ENCODE measurements at places on chromosomes 4 and X.

DNA sequence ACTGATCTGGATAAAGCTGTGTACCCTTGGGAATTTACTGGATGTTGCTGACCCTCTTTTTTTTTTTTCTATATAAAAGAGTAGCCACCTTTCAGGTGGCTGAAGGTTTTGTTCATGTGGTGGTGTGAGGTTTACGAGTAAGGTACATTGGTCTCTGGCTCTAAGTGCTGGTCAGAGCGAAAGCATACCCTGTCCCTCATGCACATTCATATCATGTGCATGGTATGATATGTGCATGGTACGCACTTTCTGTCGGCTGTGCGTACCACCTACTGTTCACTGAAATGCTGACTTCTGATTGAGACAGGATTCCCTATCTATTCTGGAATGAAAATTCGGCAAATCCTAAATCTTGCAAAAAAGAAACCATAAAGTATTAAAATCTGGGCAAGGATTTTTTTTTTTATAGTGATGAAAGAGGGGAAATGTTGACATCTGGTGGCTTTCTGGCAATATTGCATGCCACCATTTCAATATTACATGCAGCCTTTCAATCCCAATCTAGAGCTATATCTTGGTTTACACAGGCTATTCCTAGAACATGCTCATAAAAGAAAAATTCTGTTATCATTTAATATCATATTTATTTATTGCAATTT is 32.8 kb downstream of the FAM149A start:
- DNase-seq = no peak

DNA sequence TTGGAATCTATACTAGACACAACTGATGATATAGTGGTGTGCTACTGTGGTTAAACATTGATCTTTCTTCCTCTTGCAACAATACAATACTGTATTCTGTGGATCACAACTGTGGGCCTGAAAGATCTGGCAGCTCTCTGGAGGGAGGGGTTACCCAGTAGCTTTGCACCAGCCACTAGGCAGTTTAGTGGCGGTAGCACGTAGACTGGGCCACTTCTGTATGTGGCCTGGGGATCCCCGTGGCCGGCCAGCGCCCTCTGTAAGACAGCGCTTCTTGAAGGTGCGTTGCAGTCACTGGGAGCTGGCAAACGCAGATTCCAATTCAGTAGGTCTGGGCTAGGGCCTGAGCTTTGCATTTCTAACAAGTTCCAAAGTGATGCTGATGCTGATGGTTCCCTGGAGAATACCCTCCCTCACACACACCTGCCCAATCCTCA is 168.6 kb downstream of the MGST2 start:
- DNase-seq = no peak

DNA sequence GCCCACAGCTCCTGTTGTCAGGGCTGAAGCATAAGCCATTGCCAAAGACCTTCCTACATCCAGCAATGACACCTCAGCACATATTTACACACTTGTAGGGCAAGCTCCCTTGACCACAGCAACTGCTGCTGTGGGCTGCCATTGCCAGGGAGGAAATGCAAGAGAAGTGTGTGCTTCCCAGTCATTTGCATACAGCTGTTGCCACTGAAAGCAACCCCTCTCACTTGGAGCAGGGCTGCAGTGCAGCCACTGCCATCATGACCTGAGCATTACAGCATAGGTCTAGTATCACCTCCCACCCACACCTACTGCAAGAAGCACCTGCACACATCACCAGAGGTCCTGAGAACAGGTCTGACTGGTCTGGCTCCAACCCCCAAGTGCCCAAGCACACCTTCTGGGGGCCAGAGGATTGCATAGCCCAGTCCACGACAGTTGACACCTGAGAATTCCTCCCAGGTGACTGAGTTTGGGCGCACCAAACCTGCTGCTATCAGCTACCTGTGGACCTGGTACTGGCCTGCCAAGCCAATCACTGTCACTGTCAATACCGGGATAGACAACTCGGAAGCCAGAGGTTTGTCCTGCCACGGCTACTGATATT is 636.5 kb upstream of the SLIT2 start:
- no peak for DNase-seq

- DNase-seq = peak; percentile 33
Measured at GRCh38 chr4:168585168-168586091, 88.6 kb downstream of the PALLD start.

GRCh38 chrX:13103914-13104274 is 59.5 kb upstream of the FAM9C start:
- DNase-seq = no peak

DNA sequence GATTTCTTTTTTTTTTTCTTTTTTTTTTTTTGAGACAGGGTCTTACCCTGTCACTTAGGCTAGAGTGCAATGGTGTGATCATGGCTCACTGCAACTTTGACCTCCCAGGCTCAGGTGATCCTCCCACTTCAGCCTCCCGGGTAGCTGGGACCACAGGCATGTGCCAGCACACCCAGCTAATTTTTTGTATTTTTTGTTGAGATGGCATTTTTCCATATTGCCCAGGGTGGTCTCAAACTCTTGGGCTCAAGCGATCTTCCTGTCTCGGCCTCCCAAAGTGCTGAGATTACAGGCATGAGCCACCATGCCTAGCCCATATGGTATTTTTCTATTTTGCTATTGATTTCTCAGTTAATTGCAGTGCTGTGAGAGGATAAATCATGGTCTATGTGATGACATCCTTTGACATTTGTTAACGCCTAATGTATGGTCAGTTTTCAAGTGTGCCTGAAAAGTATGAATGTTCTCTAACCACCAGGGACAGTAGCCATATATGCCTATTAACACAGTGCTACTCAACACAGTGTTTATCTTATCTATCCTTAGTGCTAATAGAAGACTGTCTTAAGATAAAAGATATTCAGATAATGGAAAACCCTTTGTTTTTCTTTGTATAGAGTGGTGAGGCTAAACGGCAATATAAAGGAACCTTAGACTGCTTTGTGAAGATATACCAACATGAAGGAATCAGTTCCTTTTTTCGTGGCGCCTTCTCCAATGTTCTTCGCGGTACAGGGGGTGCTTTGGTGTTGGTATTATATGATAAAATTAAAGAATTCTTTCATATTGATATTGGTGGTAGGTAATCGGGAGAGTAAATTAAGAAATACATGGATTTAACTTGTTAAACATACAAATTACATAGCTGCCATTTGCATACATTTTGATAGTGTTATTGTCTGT is 9.1 kb upstream of the HSPA4L start:
- DNase-seq = no peak

DNA sequence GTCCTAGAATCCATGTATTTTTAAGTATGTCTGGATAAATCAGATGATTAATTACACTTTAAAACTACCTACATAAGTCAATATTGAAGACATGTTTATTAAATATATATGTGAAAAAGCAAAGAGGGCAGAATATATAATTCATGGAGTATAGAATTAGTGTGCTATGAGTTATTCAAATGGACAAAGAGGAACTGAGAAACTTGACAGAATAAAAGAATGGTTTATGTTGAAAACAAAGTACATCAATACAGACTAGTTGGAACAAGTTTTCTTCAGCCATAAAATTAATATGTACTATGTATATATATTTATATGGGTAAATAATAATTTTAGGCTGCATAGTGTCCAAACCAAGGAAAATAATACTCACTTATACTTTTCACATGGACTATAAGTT is 173.5 kb downstream of the NPFFR2 start:
- no peak for DNase-seq

DNA sequence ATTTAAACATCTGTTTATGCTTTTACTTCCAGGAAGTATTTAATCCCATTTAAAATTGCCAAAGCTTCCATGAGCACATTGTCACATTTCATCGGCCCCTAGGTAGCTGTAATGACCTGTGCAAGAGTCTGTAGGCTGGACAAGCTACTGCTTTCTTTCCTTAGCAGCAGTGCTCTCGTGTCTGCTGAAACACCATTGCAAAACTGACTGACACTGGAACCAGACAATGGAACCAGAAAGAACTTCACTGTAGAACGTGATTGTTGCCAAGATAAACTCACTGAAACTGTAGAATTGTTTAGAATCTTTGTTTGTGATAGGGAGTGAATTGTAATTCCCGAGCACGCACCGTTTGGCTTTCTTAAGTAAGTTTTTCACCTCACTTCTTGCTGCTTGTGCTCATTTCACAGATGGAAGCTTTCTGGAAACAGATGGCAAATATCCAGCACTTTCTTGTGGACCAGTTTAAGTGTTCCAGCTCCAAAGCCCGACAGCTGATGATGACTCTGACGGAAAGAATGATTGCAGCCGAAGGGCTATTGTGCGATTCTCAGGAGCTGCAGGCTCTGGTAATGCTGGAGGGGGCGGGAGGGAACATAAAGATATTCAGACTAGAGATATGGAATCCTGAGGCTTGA is 36.9 kb downstream of the EVC start:
- DNase-seq = no peak

GRCh38 chrX:9048801-9049200 is 14.9 kb upstream of the FAM9B start:
- DNase-seq = no peak

DNA sequence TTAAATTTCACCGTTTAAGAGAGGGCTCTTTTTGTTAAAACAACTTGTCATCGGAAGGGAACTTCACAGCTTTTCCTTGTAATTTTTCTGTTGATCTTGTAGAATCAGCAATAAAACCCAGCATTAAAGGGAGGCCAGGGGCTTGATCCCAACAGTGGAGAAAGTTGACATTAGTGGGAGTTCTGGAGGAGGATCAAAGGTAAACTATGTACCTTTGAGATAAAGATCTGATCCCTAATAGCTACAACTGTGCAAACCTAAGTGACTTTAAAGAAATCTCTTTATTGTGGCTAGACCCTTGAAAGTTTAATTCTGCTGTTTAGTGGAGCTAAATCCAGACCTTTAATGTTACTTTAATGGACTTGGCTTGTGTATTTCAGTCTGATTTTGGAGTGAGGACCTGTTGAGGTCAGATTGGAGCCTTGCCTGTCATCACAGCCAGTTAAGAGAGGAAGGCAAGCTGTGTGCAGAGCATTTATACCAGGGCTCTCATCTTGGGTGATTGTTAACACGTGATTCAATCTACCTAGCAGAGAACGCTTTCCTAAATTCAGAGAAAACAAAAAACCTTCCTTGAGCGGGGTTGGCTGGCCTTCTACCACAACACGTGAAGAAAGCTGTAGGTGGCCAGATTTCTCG is 1.7 kb downstream of the DOCK11 start:
- no peak for DNase-seq

- no peak for DNase-seq
Measured at GRCh38 chr4:151092488-151092887, 6.9 kb upstream of the RPS3A start.

DNA sequence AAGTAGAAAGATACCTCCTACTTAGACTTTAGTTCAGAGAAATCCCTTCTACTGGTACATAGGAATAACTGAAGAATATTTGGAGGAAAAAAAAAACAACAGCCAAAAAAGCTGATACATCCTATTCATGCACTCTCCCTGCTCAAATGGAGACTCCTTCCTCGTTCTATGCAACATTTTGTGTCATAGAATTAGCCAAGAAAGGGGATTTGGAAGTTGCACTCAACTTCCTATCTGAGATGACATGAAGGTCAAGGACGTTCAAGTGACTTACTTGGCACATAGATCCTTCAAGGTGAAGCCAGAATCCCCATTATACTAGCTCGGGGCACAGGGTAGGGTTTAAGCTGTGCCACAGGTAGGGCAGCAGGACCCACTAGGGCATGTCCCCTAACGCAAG is 56.2 kb upstream of the S100G start:
- no peak for DNase-seq

GRCh38 chrX:11269006-11269405 is 24.2 kb upstream of the AMELX start:
- no peak for DNase-seq

GRCh38 chr4:102500696-102501446 is at the start of gene NFKB1:
Gene NFKB1, plus strand, starts transcription at chr4:102501359. Its CDS starts 24,160 bp downstream, at chr4:102525519.
- peak; percentile 43 for DNase-seq

GRCh38 chr4:165874072-165874790 is 1.2 kb downstream of the TLL1 start:
- DNase-seq = no peak

GRCh38 chr4:7763788-7764187 is 175.9 kb downstream of the AFAP1 start:
- DNase-seq = no peak

DNA sequence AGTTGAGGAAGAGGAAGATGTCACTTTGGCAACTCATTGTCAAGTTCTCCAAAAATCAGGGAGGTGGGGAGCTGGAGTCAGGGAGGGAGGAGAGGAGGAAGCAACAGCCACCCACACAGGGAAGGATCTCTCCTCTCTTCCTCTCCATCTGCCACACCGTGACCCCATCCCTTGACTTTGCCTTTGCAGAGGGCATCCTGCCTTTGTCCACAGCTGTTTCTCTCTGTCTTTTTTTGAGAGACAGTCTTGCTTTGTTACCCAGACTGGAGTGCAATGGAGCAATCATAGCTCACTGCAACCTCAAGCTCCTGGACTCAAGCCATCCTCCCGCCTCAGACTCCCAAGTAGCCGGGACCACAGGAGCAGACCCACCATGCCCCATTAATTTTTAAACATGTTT is 276.0 kb downstream of the SHOX start:
- DNase-seq = no peak

DNA sequence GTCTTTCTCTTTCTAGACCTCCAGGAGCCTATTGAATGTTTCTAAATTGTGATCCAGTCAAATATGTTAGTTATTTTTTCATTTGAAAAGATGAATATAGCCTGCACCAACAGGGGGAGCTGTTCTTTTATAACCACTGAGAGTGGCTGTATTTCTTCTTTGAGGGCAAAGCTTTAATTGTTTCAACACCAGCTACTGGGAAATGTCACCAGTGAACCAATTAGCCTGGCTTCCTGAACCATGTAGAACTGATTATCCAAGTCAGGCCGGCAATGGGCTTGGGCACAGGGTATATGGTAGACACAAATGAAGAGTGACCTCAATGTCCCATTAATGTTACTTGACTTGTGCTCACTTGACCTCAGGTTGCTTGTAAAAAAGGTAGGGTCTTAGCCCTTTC is 4.8 kb upstream of the DAPP1 start:
- DNase-seq = no peak

DNA sequence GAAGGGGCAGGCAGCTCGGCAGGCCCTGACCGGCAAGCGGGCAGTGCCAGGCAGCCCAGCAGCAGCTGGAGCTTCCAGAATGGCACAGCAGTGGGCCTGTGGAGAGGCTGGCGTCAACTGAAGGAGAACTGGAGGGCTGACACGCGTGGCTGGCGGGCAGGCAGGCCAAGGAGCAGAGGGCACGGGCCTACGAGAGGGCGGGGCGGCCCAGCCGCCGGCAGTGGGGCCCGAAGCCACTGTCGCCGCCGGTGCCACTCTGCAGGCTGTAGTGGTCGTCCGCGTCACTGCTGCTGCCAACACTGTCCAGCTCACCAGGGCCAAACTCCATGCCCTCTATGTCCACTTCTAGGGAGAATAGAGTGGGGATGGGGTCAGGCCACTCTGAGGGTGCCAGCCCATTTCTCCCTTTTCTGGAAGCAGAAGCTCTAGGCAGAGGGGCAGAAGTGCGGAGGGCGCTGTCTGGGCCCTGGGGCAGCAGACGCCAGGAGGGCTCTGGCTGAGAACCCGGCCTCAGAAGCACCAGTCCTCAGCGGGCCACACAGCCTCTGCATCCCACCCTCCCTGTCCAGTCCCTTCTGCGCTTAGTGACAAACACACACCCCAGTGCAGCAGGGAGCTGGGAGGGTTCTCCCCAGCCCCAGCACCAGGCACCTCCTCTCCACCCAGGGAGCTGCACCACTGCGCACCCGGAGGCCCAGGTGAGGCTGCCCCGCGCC is 8.6 kb upstream of the HAUS3 start:
- DNase-seq = no peak

- no peak for DNase-seq
Measured at GRCh38 chrX:23403849-23404248, 69.2 kb downstream of the PTCHD1 start.

Data from progenitor cell of endocrine pancreas (in vitro differentiated cells).